ENCODE measurements at places on chromosomes 11 and 22.

DNA sequence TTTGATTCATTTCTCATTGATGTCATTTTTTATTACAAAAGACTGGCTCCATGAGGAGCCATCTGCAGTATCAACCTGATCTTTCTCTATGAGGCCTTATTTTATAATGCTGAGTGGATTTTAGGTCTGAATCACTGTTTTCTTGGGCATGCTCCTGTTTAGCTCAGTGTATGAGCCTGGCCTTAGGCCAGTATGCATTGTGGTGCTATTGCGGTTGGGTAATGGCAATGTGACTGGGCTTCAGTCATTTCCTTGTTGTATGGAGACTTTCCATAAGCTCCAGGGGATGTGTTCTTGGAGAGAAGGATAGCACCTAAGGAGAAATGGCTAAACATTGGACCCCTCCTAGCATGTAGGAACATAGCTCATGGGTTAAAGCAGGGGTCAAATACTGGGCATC lies 293.2 kb downstream of the NELL1 start:
- DNase-seq = no peak

GRCh38 chr11:17954395-17955252 lies 58.2 kb downstream of the SERGEF start:
- no peak for DNase-seq

DNA sequence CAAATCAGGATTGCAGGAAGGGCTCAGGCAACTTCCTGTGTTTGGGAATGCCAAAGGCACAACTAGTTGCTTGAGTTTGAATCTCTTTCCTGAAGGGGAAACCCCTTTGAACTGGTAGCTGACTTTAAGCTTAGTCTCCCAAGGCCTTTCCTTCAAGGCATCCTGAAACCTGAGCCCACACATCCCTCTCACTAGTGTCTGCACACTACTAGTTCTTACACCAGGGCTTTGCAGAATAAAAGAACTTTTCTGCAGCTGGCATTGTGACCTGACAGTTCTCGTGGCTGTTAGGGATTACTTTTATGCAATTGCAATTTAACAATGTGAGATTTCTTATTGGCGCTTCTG lies 95.4 kb downstream of the EXT2 start:
- no peak for DNase-seq

GRCh38 chr11:58998480-58999290 lies 59.4 kb downstream of the GLYATL1 start:
- DNase-seq = no peak

DNA sequence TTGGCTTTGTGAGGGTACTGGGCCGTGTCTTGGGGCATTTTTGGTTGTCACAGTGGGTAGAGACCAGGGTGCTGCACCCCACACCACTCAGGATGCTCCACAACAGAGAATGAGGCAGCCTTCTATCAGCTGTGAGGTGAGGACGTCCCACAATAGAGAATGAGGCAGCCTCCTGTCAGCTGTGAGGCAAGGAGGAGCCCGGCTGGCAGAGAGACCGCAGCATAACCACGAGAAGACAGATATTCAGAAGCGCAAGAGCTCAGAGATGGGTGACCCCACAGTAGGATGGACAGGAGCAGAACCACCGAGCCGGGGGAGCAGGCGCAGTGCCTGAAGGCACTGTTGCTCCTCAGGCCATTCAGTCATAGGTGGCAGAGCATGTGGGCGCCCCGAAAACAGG lies 47.6 kb downstream of the AP2A2 start:
- DNase-seq = no peak

DNA sequence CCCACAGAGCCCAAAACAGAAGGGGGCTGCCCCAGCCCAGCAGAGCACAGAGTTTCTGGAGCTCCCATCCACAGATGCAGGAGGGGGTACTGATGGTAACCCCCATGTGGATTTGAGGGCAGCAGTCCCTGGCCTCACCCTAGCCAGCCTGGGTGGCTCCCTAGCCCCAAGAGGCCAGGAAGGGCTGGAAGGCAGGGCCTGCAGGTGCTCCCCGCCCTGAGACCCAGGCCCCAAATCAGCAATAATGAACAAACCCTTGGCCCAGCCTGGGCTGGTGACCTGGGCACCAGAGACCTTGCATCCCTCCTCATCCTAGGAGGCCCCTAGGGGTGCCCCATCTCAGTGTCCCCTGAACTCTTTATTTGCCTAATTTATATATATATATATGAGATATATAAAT lies 61.6 kb downstream of the MORC2 start:
- no peak for DNase-seq

- peak; percentile 97 for DNase-seq
Measured at GRCh38 chr11:64317325-64317960, at the start of gene TRMT112. Gene TRMT112, minus strand, starts transcription at chr11:64317559. Its CDS starts 33 bp downstream, at chr11:64317526.

- no peak for DNase-seq
Measured at GRCh38 chr11:67060111-67060522, 3.5 kb downstream of the RHOD start.

GRCh38 chr22:43838571-43839307 lies 23.6 kb downstream of the SULT4A1 start:
- no peak for DNase-seq

- no peak for DNase-seq
Measured at GRCh38 chr22:29870574-29870973, 12.4 kb upstream of the MTMR3 start.

GRCh38 chr11:100403816-100404215 lies 283.3 kb upstream of the ARHGAP42 start:
- DNase-seq = no peak

GRCh38 chr11:94882931-94883330 lies 90.4 kb downstream of the CWC15 start:
- no peak for DNase-seq

- DNase-seq = no peak
Measured at GRCh38 chr11:64686466-64687170, 36.4 kb downstream of the NRXN2 start.

- no peak for DNase-seq
Measured at GRCh38 chr22:27420817-27421361, 380.7 kb downstream of the MN1 start.

DNA sequence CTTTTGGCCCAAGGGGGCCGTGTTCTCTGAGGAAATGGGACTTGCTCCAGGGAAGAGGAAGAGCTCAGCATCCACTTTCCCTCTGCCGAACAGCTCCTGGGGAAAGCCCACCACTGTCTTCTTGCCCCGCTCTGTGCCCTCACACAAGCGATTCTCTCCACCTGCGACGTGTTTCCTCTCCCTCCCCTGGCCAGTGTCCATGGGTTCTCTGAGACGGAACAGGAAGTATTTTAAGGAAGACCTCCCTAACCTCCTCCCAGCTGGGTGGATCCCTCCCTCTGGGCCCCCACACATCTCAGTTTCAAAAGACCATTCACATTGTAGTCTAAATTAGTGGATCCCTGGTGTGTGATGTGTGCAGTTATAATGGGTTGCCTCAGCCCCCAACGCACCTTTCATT lies 1.6 kb downstream of the TP53AIP1 start:
- no peak for DNase-seq

DNA sequence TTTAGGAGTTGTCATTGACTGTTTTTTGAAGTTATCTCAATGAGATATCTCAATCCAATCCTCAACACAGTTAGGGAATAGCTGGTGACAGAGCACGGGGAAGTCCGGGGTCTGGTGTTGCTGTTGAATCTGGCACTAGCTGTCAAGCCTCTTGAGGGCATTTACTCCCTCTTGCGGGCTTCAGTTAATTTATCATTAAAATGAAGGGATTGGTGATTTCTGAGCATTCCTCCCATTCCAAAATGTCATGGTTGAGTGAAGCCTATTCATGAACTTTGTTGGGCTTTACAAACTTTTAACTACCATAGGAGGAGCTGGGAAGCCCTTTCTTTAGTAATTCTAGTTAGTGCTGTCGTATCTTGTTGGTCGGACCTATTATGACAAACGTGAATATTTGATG lies 40.2 kb downstream of the UVRAG start:
- no peak for DNase-seq

DNA sequence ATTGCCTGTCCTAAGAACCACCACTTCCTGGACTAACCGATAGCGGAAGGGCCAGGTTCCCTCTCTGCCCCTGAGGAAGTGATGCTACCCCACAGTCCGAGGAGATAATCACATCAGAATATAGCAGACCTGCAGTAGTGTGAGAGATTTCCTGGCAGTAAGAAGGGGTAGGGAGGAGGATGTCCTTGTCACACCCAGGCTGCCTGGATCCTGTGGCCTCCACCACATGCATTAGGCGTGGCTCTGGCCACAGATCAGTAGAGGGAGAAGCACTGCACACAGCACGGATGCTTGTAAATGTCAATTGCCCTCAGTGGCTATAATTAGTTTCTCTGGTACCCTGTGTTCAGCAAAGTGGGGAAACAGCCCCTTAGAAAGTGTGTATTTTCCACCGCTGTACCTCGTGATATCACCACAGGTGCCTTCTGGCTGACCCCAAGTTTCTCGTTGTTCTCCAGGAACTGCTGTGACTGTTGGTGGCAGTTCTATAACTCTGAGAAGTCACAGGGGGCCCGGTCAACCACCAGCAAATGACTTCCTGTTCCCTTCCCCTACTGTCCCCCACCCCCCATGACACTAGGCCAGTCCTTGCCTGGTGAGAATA lies 61.8 kb downstream of the UBASH3B start:
- DNase-seq = no peak

GRCh38 chr11:123608945-123609344 lies 45.5 kb downstream of the SCN3B start:
- DNase-seq = no peak

GRCh38 chr11:40134820-40135570 lies 1324.5 kb downstream of the LRRC4C start:
- DNase-seq = no peak

DNA sequence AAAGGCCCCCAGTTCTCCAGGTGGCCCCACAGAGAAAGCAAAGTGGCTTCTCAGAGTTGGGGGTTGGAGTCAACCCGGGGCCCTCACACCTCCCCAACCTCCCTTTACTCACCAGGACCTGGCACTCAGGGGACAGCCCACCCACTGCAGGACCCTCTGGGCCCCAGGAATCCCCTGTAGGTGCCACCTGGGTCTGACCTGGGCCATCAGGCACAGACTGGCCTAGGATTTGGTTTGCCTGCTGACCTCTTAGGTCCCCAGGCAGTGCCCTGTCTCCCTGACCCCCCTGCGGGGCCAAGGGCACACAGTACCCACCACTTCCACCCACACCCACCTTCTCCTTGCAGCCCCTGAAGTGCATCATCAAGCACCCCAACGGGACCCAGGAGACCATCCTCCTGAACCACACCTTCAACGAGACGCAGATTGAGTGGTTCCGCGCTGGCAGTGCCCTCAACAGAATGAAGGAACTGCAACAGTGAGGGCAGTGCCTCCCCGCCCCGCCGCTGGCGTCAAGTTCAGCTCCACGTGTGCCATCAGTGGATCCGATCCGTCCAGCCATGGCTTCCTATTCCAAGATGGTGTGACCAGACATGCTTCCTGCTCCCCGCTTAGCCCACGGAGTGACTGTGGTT lies 16.0 kb downstream of the POLR3H start:
- DNase-seq = no peak

- peak; percentile 31 for DNase-seq
Measured at GRCh38 chr11:70029115-70029860, 48.8 kb upstream of the ANO1 start.

- no peak for DNase-seq
Measured at GRCh38 chr22:44548981-44549380, 50.9 kb upstream of the RTL6 start.

- DNase-seq = no peak
Measured at GRCh38 chr22:48581796-48582469, 1245.7 kb downstream of the BRD1 start.

DNA sequence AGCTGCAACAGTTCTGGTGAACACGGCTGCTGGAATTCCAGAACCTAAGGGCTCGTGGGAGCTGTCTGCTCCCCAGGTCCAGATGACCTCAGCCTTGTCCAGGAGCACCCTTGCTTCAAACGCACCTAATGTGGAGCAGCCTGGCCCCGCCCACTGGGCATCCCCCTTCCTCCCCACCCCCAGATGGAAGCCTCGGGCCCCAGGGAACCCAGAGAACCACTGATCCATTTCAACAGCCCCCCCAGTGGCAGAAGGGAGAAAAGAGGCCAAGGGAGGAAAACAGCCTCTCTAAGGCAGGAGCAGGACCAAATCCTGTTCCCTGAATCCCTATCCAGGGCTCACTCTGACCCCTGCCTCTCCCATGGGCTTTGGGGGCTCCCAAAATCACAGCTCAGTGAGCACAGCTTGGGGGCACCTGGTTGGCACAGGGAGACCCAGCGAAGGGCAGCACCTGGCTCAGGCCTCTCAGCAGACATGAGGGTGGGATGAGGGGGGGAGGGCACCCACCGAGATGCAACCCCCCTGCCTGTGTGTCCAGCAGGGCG lies 1.2 kb downstream of the CYTH4 start:
- no peak for DNase-seq

GRCh38 chr11:121282886-121283502 lies 9.6 kb upstream of the SC5D start:
- DNase-seq = no peak

GRCh38 chr11:43835104-43835503 lies 45.5 kb upstream of the ALKBH3 start:
- no peak for DNase-seq

- DNase-seq = no peak
Measured at GRCh38 chr11:64248578-64248977, 1.8 kb upstream of the PPP1R14B start.

GRCh38 chr11:3903207-3903896 lies 47.9 kb downstream of the STIM1 start:
- no peak for DNase-seq

DNA sequence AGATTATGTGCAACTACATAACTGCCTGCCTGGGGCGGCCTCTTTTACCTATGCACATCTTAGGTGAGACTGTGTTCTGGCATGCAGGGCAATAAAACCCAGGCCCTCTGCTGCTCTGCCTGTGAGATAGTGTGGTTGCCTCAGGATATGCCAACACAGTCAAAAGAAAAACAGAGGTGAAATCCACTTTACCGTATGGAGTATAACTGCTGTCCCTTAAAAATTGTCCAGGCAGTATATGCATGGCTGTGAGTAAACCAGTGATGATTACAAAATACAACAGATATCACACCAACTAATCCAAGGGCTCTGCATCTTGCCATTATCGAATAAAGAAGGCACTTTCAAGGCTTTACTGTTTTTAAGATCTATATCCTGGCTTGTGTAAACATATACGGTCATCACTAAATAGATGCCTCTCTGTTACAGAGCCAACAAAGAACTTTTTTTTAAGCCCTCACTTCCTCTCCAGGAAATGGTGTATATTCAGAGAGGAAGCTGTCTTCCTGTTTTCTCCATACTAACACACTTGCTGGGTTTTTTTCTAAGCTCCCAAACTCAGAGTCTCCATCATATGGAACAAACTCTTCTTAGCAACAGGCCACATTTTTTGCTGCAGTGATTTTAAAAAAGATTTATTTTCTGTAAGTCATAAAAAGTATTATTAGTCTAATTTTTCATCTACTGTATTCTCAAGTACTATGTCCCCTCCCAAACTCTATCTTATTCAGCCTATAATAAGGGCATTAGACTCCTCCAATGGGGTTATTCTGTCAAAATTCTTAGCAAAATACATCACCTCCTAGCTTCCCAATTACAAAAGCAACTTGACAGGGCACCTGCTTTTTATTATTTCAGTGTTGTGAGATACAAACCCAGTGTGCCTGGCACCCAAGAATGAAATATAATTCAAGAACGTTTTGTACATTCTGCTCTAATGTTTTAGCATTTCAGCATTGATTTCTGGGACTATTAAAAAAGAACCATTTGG lies 135.2 kb downstream of the MAML2 start:
- DNase-seq = no peak

Data from DMS79 (cell line).